Left cardiac atrium (tissue), 4 donors: ENCODE measurements at places on chromosomes 7 and 10. TPM values are rescaled to one million over a fixed set of nuclear protein-coding genes. Genes with fewer than 3 reads are reported as not detected.

Gene GNAT3
- total RNA-seq, result not detected

Gene MPP7
- total RNA-seq, result 9.7 TPM

Gene SMNDC1
- 24.4 TPM for total RNA-seq

Gene PPP1R17
- total RNA-seq, result not detected

Gene WEE2
- total RNA-seq, result not detected

Gene CAV2
- 244 TPM for total RNA-seq

Gene PTN
- total RNA-seq, result 51.2 TPM

Gene SPDYE5
- total RNA-seq, result not detected

Gene LANCL2
- total RNA-seq, result 6.7 TPM

Gene SP4
- 5.2 TPM for total RNA-seq

Gene COL26A1
- total RNA-seq, result not detected

Gene RBM20
- total RNA-seq, result 44.1 TPM

Gene FFAR4
- 0.39 TPM for total RNA-seq

Gene SAMD9L
- 5.9 TPM for total RNA-seq

Gene IL6
- total RNA-seq, result 3.3 TPM

Gene CPN1
- not detected for total RNA-seq

Gene RNF32
- total RNA-seq, result 0.56 TPM

Gene GATA3
- total RNA-seq, result 1.9 TPM

Gene OGDHL
- 4.2 TPM for total RNA-seq

Gene FHIP2A
- total RNA-seq, result 25.2 TPM

Gene PLXDC2
- total RNA-seq, result 19.8 TPM

Gene TMEM106B
- total RNA-seq, result 43.3 TPM

Gene PRSS37
- total RNA-seq, result not detected

Gene MMD2
- total RNA-seq, result not detected
